ENCODE measurements at places on chromosomes 7 and 10.

DNA sequence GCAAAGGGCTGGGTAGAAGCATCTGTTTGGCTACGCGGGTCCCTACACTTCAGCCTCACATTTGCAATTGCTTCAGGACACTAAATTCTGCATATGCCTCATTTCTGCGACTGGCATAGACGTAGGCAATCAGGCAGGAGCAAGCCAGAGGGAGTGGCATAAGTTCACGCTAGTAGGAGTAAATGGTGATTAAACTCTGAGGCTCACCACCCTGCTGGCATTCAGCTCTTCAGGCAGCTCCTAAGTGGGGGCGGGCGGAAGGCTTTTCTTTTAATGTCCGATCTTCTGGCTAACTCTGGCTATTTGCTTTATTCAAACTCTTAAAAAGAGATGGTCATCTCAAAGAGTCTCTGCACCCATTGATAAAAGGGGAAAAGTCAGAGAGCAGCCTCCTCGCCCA is 45.3 kb downstream of the RGS10 start:
- no peak for DNase-seq

DNA sequence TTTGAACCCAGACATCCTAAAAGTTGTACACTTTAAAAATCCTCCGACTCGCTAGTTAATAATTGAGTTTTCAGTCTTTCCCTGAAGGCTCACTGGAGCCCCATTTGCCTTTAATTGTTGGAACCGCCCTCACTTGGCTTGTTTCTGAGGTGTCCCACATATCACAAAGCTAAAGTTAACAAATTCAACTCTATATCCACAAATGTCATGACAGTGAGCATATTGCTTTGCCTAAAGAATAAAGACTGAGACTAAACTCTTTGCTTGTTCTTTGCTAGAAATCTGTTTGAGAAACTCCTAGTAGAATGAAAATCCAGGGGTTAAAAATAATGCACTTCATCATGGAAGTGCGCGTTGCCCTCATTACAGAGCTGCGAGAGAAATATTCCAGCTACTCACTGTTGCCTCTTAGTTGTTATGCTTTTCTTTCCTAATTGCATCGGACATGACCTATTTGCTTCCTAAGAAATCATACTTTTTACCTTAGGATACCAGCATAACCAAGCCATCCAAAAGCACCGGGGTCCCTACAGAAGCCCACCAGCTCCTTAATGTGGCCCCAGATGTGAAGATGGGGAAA is 752 bp downstream of the THSD7A start:
- no peak for DNase-seq

- no peak for DNase-seq
These were observed 573 bp downstream of the PMPCB start for GRCh38 chr7:103297837-103298179.

DNA sequence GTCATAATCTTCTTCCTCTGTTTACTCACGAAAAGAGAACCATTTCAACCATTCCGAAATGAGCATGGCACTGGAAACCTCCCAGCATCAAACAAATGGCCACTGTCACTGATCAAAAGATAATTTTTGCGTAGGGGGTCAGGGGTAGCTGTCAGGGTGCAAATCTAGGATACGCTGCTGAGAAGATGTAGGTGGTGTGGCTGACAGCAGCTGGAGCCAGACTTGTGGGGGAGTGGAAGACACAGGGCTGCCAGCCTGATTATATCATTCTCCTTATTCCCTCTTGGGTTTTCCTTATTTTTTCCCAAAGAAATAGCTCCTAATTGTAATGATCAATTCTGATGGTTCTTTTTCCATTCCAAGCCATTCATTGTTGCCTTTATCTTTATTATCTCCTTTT is 266.1 kb downstream of the SORCS1 start:
- DNase-seq = no peak

DNA sequence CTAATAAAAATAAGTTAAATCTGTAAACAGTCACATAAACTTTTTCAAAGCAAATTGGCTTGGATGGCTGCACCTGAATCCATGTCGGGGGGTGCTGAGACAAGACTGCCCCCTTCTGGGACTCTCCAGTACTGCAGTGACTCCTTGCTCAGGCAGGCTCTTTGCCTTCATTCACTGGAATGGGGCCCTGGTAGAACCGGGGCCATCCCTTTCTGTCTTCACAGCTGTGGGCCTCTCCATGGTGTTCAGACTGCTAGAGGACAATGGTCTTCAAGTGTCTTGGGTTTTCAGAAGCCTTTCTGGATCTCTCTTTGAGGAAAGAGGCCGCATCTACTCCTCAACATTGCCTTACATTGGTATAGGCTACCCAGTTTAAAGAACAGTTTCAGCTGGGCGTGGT is 16.1 kb upstream of the IMPDH1 start:
- peak; percentile 43 for DNase-seq

DNA sequence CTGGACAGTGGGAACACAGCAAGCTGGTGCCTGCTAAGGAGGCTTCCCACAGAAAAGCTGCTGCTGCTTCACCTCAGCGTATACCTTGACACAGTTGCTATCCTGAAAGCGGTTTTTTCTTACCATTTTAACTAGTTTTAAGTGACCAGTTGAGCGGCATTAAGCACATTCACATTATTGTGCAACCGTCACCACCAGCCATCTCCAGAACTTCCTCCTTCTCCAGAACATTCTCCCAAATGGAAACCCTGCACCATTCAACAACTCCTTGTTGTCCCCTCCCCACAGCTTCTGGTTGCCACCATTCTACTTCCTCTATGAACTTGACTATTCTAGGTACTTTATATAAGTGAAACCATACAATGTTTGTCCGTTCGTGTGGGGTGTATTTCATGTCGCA is 169.9 kb downstream of the SNX10 start:
- no peak for DNase-seq

DNA sequence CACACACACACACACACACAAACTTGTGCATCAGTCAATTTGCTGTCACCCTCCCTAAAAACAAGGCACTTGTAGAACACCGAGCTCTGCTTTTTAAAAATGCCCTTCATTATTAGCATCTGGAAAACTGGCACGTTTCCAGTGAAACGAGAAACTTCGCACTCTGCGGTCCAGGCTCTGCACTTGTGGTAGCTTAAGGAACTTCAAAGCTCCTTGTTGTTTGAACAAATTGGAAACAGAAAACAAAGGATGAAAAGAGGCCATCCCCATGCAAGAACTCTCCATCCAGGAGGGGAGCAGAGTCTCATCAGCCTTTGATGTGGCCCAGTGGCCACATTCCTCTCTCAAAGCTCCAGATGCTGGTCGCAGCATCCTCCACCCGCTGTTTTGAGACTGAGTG is 105.1 kb downstream of the C10orf90 start:
- DNase-seq = no peak

Measured in stimulated activated CD8-positive, alpha-beta memory T cell treated with anti-CD3 and anti-CD28 coated beads, Interleukin-4, amount 100 ng/mL, for 4 hours (primary cell).